ENCODE measurements at places on chromosomes 2 and 18.

- DNase-seq = no peak
Observed at GRCh38 chr2:10778724-10779115, 33.9 kb downstream of the PDIA6 start.

- DNase-seq = no peak
Observed at GRCh38 chr18:14174706-14175085, 42.5 kb upstream of the ZNF519 start.

GRCh38 chr2:26590508-26590907 lies 50.7 kb downstream of the CIB4 start:
- DNase-seq = no peak

DNA sequence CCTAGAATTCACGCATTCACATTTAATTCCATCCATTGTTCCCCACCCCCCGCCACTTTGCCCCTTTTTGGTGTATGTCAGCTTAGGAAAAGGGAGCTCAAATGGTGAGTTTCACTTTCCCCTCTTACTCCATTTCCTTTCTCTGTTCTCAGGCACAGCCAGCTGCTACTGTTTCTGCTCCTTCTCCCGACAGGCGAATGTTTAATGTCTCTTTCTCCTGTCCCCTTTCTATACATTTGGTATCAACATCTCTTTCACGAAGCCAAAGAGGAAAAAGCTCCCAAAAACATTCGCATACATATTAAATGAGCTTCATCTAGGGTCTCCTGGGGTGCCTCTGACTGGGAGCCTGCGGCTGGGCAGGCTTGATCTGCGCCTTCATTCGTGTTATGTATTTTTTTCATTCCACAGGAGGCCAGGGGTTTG lies 124.2 kb upstream of the SATB2 start:
- no peak for DNase-seq

DNA sequence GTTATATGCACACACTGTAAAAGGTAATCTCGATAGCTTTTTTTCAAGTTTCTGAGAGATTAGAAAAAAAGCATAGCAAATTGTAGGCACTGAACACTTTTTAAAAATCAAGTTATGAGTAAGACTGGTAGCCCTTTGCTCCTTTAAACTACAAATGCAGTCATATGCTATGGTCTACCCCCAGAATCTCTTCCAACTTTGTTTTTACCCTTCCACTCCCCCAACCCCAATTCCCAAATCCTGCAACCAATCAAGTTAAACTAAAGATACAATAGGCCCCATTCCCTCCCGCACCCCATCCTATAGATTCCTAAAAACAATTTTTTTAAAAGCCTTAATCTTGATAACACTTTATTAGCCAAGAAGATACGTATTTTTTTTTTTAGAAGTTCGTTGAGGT lies 752 bp upstream of the BAZ2B start:
- no peak for DNase-seq

DNA sequence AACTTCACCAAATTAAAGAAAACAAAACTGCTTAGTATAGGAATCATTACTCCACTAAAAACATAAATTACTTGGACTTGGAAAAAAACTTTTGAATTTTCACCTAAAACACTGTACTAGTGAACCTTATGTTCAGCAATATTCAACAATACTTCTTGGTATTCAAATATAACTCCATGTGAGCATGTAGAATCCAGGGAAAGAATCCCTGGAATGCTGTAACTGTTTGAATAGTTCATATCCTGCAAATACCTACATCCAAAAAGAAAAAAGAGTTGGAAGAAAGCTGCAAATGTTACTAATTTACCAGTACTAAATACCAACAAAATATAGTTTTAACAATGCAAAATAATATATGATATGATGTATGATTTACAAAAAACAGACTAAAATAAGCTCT lies 65.4 kb downstream of the IKZF2 start:
- no peak for DNase-seq

DNA sequence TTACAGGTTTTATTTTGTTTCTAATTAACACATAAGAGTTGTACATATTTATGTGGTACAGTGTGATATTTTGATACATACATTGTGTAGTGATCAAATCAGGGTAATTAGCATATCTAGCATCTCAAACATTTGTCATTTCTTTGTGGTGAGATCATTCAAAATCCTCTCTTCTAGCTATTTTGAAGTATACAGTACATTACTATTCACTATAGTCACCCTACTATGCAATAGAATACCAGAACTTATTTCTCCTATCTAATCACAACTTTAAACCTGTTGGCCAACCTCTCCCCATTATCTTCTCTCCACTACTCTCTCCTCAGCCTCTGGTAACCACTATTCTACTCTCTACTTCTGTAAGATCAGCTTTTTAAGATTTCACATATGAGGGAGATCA lies 325.8 kb downstream of the CYP26B1 start:
- no peak for DNase-seq
